ENCODE measurements at places on chromosomes 6 and 20.

DNA sequence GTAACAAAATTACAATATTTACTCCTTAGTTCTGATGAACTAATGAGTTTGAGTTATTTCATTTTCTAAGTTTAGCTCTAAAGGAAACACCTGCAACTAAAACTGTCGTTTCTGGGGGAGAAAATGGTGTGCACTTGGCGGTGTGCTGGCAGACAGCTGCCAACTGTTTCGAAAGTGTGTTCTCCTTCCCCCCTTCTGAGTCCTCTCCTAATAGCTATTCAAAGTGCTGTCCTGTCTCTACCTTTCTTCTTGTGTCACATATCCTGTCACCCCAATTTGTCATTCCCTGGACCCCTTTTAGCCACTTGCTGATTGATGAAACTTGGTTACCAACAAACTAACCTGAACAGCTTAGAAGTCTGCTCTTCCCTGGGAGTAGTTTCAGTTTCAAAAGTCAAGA lies 4.9 kb upstream of the UBE2J1 start:
- DNase-seq, result no peak

GRCh38 chr6:40672087-40672486 lies 84.9 kb upstream of the LRFN2 start:
- no peak for DNase-seq

DNA sequence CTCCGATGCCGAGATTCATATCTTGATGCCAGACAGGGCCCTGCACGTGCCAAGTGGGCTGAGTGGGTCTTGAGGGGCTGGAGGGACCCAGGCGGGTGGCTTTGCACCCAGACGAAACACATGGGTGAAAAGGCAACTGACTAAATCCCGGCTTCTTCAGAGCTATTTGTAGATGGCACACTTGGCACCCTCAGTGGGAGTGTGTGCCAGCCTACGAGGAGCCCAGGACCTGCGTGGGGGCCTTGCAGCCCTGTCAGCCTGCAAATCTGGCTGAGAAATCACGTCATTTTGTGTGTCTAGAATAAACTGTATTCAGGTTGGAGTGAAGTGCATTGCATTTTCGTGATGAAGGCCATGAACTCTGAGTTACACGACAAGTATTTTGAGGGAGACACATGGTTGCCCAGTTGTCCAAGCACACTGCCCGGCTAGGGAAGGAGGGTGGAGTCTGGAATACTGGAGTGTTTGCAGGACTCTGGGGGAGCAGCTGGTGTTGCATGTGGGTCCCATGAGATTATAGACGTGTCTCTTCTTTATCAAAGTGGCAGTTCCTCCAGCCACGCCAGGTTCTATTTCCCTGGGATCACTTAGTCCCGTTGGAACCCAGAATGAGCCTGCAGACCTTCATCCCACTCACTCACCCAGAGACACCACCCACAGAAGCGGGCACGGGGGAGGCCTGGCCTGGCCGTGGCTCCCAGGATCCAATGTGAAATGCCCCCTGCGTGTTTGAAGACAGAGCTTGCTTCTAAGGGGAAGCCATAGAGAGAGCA lies 60.2 kb downstream of the DLL1 start:
- DNase-seq, result no peak

- no peak for DNase-seq
These were observed 25.3 kb downstream of the RBCK1 start for GRCh38 chr20:433300-433975.

GRCh38 chr20:55893031-55893430 lies 112.3 kb downstream of the CBLN4 start:
- no peak for DNase-seq

DNA sequence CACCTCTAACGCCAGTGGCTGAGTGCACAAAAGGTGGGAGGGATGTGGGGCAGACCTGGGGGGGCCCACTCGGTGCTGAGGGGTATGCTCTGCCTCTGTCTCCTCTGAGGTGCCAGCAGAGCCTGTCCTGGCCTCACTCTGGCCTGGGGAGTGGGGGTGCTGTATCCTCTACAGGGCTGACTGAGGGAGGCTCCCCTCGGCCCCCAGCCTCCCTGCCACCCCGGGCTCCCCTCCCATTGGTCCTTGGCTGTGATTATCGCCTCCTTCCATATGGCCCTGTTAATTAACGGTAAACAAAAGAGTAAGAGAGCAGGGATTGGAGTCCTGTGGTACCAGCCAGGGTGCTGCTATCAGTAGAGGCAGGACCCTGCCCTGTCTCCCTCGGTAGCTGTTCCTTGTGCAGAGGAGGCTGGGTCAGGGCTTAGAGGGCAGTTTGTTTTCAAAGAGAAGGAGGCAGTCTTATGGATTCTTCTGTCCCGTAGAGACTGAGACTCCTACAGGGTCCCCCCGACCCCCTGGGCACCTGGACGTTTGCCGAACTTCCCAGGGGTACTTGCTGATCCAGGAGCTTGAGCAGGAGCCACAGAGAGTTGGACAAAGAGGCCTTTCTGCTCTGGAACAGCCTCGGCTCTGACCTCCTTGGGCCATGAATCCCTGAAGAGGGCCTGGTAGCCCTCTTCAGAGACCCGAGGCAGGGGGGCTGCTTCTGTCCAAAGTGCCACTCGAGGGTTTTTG lies 1.8 kb downstream of the MYT1 start:
- no peak for DNase-seq

GRCh38 chr6:142246960-142247359 lies 54.8 kb upstream of the ADGRG6 start:
- no peak for DNase-seq

DNA sequence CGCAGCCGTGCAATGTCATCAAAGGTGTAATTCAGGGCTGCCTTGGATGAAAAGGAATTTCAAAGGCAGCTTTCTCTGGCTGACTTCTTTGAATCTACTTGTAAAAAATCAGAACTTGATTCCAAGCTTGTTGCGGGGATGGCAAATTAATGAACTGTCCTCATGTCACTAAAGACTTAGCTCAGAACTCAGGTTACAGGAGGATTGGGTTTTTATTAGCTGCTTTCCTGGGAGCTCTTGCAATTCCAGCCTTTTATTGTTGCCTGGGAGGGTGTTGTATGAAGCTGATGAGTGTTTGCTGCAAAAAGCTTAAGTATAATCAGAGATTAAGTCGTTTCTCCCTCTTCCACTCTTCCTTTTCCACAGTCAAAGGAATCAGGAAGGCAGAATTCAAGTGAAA lies 113.0 kb upstream of the CDH4 start:
- DNase-seq, result no peak

DNA sequence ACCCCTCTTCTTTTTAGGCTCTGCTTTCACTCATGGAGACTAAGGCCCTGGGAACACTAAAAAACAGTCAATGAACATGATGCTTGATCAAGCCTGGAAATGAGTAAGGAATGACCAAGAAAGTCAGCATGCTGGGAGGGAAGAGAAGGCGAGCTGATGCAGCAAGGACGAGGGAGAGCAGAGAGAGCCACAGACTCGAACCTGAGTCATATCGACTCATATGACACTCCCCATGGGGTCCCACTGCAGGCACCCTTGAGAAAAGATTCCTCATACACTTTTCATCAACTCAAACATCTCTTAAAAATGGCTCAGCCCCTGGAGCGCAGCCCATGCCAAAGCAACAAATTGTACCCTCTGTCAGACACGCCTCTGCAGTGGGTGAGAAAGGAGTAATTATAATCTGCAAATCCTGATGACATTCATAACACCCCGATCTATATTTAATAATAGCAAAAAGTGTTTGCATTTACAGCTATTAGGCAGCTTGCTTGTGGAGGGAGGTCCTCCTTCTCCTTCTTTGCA lies 127.2 kb downstream of the F13A1 start:
- no peak for DNase-seq

DNA sequence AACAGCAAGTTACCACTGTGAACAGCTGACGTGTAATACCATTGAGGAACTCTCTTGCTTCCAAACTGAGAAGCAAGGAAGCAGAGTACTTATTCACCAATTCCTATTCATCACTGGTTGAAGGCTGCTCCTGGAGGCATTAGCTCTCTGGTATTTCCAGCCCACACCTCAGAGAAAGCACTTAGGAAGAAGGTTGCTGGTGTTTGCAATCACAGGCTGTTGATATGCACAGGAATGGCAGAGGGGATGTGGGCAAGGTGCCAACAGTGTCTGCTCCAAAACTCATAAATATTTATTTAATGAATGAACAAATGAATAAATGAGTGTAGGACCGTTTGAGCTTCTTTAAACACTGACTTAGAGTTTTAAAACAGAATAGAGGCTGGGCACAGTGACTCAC lies 6.9 kb upstream of the RRBP1 start:
- DNase-seq, result no peak

- no peak for DNase-seq
These were observed 593.4 kb downstream of the EYS start for GRCh38 chr6:65113581-65113980.

DNA sequence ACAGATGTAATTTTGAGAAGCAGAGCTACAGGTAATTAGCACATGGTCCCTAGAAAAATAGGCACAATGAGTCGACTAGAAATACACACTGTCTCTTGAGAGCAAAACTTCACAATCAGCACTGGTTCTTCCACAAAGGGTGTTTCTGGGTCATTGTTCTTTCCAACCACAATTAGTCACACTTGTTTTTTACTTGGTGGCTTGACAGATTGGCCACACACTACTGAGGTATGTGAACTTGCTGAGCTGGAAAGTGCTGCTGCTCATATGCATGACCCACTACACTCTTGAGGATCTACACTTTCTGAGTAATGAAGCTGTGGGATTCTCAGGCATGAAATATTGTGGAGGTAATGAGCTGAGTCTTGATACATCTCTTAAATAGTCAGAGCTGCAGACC lies 347.7 kb downstream of the BCKDHB start:
- DNase-seq, result no peak

DNA sequence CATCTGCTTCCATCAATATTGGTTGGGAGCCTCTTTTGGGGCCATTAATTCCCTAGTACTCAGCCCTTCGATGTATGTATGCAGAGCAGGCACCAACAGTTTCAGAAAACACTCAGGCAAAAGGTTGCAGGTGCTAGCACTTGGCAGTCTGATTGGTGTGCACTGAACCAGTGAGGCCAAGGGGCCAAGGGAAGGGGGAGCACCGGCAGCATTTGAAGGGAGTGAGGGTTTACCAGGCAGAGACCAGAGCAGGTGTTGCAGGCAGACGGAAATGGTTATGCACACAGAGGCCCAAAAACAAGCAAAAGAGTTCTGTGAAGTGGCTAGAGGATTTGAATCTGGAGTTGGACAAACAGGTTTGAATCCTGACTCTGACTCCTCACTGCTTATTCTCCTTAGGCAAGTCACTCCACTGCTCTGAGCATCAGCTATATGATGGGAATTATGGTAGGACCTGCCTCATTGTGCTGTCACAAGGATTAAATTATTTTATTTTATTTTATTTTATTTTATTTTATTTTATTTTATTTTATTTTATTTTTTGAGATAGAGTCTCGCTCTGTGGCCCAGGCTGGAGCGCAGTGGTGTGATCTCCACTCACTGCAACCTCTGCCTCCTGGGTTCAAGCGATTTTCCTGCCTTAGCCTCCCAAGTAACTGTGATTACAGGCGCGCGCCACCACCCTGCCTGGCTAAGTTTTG lies 58.1 kb upstream of the SHLD1 start:
- DNase-seq, result no peak

GRCh38 chr6:132693478-132693877 lies 20.4 kb downstream of the VNN1 start:
- DNase-seq, result no peak

DNA sequence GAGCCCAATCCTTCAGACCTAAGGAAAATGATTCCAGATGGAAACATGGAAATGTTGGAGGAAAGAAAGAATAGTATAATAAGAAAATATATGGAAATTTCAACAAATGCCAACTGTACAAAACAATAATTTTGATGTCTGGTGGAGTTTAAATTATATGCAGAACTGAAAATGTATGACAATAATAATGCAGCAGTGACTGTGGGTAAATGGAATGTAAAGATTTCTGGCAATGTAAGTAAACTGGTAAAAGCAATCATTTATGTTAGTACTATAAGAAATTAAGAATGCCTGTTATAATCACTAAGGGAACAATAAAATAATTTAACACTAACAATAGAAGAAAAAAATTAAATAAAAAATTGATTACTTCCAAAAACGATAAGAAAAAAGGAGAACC lies 89.0 kb downstream of the EDN1 start:
- DNase-seq, result no peak

GRCh38 chr6:167956983-167957492 lies 40.4 kb upstream of the KIF25 start:
- DNase-seq, result no peak

- DNase-seq, result no peak
These were observed 2.9 kb downstream of the BIRC7 start for GRCh38 chr20:63238514-63239125.

DNA sequence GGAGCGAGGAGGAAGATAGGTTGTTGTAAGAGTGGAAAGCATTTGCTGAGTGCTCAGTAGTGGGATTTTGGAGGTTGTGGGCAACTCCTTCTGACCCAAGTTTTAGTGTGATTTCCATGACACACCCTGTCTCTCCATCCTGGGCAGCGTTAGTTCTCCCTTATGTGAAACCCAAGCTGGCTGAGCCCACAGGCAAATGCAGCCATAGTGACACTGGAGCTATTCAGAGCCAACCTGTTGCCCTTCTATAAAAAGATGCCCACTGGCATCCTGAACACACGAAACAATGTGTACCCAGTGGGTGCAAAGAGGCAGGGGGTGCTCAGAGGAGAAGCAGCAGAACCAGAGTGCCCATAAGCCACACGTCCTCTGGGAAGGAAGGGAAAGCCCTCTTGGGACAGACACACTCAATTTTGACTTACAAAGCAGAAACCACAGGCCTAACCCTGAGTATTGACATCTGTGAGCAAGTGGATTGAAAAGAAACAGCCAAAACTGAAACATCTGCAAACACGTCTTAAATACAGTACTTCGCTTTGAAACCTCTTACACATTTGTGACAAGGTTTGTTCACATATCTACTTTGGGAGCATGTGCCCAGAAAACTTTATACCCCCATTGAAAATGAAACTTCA lies 54.6 kb downstream of the BPIFB1 start:
- no peak for DNase-seq

DNA sequence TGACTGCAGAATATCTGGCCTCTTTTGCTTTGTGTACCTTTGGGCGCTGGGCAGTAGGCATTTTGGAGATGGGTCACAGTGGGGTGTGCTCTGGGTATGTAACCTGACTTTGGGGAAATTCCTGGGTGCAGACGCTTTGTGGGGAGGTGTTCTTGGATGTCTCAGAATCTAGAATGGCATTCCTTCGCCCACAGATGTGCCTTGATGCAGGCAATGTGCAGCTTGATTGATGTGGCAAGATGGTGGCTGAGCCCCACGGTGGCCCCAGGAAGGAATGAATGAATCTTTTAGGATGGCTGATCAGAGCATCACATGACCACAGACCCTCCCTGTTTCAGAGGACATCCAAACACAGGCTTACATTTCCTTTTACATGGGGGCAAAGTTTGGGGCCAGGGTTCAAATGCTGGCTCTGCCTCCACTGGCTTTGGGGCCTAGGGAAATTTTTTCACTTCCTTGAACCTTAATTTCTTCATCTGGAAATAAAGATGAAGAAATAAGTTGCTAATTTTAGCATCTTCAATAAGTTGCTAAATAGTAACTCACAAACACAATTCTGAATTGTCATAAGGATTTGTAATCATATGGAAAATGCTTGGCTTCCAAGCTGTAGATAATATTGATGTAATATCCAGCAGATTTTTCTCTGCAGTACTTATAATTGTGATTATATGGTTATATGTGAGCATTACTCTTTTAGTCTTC lies 5.6 kb downstream of the PPP1R16B start:
- DNase-seq, result no peak

- no peak for DNase-seq
These were observed 7.0 kb upstream of the TUBB2A start for GRCh38 chr6:3164388-3164787.
